Cerebellum (tissue), 4 donors: ENCODE measurements at places on chromosomes 3 and 15. TPM values are rescaled to one million over a fixed set of nuclear protein-coding genes. Genes with fewer than 3 reads are reported as not detected.
A peak's percentile ranks its signal among the peaks of the same experiment; 100 is the strongest.

Gene B3GALNT1
- 96.6 TPM for total RNA-seq

Gene SPTSSB
- total RNA-seq, result 8.3 TPM

Gene LRRK1
- 8.9 TPM for total RNA-seq

Gene SERPINI2
- 10.1 TPM for total RNA-seq

DNA sequence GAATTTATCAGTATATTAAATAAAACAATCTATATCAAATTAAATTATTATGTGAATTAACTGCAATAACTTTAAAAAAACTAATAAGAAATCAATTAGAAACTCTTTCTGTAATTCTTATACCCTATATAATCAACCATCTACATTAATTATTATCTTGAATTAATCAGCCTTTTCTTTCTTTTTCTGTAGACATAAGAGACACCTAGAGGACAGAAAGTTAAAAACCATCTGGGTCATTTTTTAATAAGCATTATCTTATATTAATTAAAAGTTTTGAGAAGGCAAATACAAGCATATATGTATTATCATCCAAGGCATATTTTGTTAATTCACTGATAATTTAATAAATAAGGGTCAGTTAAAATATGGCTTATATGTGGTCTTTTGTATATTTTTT is 24.2 kb upstream of the SLC25A26 start:
- DNase-seq, result peak; percentile 37

DNA sequence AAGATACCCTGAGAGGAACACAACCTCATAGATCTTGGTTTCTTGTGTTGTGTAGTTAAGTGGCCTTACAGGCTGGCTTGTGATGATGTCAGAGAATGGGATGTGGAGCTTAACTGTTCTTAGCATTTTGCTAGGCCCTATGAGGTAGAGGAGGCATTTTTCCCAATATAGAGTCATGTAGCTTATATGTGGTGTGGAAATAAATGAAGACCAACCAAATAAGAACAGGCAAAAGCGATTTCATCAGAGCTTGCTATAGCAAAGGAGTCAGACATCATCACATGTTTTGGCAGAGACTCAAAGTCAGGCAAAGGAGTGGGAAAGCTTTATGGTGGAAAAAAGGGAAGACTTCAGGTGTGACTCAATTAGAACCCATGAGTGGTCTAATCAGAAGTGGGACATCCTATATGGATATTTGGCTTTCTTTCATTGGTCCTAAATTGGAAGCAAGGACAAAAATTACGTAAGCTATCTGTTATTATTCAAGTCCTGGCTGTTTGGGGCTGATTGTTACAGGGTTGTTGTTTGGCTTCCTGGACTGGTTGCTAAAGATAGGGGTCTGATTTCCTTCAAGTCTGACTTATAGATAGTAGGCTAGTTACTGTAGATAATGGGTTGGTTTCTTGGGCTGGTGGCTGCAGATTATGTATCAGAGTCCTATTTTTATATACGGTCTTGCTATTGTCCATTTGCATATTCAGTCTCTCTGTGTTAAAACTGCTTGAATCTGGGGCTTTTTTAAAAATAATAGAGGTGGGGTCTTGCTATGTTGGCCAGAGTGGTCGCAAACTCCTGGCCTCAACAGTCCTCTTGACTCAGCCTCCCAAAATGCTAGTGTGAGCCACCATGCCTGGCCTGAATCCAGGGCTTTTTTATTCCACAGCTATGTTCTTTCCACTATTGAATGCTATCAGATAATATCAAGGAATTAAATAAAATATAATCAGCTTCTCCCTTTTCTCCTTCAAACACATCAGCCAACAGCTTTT is 30.3 kb upstream of the SETD2 start:
- no peak for DNase-seq

- no peak for DNase-seq
Measured at GRCh38 chr3:121493431-121493830, 52.4 kb downstream of the POLQ start.

DNA sequence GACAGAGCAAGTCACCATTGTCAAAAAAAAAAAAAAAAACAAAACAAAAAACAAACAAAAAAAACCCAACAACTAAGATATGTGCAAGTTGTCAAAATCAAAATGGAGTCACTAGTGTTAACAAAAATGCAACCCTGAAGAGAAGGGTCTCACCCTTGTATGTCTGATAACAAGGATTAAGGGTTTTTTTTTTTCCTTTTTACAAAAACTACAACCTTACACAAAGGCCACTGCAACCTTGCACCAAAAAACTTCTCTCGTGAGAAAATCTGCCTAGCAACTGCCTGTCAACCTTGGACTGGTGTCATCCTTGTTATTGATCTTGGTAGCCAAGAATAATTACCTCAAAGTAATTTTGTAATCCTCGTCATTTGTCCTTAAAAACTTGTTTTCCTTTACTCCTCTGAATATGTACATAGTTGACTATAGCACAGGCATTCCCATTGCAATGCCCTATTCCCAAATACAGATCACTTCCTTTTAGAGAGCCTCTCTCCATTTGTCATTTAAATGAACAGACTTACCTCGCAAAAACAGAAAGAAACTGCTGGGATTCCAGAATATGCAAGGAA is 24.0 kb downstream of the TFRC start:
- DNase-seq, result no peak

DNA sequence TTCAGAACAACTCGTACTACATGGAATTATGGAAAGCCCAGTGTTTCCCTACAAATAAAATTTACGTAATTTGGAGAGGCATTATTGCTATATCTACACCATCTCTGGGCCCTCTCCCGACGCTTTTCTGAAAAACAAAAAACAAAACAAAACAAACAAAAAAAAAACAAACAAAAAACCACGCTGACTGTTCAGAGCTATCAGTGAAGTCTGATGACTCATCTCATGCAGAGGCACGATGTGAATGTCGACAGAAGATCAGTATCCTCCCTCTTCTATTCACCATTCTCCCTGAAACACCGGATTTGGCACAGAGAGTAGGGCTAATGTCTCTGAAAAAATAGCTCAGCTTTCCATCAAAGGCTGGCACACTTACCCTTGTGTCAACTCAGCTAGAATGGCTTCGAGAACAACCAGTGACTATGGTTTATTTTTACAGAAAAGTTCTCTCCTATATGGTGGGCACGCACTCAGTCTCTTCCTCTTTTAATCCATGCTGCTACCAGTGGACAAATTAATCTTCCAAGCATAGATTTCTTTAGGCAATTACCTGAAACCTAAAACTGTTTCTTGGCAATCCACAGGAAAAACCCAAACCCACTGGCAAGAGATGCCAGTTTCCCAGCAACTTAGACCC is 1.5 kb downstream of the CRBN start:
- no peak for DNase-seq

DNA sequence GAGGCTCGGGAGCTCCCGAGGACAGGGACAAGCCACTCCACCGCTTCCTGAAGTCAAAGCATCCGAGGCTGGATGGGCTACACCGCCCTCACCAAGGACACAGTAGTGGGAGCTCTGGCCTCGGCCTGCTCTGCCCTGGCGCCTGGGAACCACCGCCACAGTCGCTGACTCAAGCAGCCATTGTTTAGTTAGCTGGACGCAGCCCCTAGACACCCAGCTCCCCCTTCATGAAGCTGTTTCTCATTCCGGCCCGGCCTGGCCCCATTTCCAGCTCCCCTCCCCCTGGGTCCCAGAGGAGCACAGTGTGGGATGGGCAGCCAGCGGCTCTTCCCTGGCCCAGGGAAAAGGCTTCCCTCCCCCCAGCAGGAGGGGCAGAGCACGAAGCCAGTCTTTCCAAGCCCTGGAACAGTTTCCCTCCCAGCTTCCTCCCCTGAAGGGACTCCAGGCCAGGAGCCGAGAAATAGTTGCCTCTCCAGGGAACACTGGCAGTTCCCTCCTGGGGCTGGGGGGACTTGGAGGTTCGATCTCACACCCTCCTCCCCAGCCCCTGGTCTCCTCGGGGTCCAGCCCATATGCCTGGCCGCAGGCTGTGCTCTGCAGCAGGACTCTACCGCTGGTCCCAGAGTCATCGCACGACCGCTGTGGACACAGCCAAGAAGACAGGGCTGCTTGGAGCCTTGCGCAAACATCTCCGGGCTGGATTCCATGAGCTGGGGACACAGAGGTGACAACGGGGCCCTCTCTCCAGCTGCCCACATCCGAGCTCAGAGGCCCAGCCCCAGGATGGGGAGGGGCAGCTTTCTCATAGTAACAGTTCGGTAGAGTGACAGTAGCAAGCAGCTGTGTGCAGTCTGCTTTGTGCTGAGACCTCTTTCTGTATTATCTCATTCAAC is 10.0 kb downstream of the PLXND1 start:
- peak; percentile 48 for DNase-seq

GRCh38 chr3:163011596-163011995 is 1515.0 kb downstream of the OTOL1 start:
- no peak for DNase-seq
